ENCODE measurements at places on chromosomes 11 and 22.

DNA sequence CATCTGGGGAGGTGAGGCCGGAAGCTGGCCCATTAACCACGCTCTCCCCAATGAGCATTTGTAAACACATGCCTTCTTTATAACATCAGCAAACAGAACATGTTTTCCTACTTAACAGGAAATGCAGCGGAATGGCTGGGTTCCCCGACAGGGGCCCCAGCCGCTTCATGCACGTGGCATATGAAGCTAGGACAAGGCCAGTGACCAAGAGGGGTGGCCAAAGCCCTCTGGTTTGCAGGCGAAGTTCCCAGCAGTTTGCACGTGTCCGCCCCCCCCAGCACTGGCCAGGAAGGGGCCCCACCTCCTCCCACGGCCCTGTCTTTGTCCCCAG lies 38.7 kb upstream of the LINC01488 start:
- peak; percentile 87 for DNase-seq

GRCh38 chr11:111833524-111833923 lies 37.9 kb downstream of the ALG9 start:
- DNase-seq = peak; percentile 15

- DNase-seq = peak; percentile 68
Measured at GRCh38 chr11:85595285-85595884, 31.8 kb downstream of the DLG2 start.

GRCh38 chr22:27494785-27495184 lies 306.8 kb downstream of the MN1 start:
- DNase-seq = no peak

- no peak for DNase-seq
Measured at GRCh38 chr11:35178873-35179272, 39.9 kb downstream of the CD44 start.

All from T47D (cell line).